ENCODE measurements at places on chromosomes 1 and 21.

- no peak for DNase-seq
These were observed 86.7 kb downstream of the S1PR1 start for GRCh38 chr1:101323535-101323934.

DNA sequence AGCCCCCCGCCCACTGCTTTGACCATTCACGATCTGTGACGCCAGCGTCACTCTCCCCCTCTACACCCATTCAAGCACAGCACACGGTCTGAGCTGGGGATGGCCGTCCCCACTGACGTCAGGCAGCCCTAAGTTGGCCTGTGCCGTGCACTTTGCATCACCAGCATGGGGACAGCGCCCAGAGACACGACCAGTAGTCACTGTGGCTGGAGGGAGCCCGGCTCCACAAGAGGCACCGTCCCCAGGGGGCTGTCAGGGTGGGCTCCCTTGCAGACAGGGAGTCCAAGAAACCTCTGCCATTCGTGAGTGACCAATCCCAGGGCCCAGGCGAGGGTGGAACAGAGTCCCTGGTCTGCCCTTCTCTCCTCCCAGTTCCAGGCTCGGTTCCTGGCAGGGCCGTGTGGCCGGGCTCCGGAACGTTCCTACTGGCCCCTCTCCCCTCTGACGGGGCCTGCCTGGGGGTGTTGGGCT, 2.3 kb downstream of the KRTAP10-8 start:
- no peak for DNase-seq

DNA sequence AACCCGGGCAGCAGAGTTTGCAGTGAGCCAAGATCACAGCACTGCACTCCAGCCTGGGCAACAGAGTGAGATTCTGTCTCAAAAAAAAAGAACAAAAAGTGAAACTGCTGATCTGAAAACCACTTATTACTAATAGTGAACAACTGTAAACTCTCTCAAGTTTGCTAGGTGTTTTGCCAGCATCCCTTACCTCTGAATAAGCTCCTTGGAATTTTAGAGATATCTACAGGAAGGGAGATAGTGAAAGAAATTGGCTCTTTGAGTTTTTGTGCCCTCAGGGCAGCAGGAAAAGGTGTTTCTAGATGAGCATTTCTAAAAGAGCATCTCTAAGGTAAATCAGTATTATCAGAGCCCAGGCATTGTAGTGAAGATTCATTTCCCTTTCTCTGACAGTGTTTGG, 27.1 kb downstream of the PARK7 start:
- no peak for DNase-seq

GRCh38 chr1:46175243-46175642, 356 bp downstream of the TSPAN1 start:
- no peak for DNase-seq

GRCh38 chr1:109490029-109490933, 3.6 kb upstream of the CYB561D1 start:
- peak; percentile 76 for DNase-seq

- no peak for DNase-seq
These were observed 81.2 kb upstream of the IFFO2 start for GRCh38 chr1:19037659-19038058.

GRCh38 chr1:169348383-169349036, 19.1 kb downstream of the NME7 start:
- peak; percentile 73 for DNase-seq

DNA sequence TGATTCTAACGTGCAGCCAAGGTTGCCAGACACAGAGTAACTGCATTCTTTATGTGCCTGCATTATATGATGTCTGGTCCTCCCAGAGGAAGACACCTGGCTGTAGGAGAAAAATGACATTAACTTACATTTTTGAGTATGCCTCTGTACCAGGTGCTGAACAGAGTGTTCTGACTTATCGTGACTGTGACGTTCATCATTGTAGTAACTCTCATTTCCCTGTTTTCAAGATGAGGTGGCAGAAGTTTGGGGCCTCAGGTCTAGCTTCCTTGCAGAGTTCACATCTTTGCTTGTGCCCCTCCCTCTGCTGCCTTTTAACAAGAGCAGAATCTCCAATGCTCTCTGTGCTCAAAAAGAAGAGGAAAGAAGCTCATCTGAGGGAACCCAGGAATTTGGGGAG, 488.0 kb downstream of the AJAP1 start:
- no peak for DNase-seq

DNA sequence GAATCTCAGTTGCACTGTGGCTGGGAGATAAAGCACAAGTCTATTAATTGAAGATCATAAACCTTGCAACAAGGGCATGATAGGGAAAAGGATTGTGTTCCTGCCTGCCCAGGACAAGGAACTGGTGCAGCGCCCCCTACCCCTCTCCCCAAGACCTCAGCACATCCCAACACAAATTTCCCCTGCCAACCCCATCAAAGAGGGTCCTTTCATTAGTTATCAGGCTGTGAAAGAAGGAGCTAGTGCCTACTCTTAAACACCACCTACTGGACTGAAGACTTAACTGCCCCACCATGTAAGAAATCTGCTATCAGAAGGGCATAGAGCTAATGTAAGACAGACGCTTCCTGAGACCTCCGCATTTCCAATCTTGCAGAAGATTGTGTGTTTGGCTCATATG, 372.6 kb downstream of the AGBL4 start:
- no peak for DNase-seq

DNA sequence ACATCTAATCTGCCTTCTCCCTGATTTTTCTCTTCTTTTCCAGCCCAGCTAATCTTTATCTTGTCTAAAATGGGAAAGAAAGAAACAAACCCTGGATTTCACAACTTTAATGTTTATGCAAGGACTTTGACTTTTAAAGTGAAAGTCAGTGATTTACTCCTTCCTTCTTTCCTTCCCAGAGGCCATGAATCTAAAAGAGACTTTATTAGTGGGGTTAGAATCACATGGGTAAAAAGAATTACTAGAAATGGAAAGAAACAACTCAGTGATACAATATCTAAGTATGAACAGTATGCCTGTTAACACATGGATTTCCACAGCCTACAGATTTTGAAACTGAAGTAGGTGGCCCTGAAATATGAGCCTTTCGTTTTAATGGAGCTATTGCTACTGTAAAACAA, 59.8 kb upstream of the KCNK2 start:
- DNase-seq = no peak

DNA sequence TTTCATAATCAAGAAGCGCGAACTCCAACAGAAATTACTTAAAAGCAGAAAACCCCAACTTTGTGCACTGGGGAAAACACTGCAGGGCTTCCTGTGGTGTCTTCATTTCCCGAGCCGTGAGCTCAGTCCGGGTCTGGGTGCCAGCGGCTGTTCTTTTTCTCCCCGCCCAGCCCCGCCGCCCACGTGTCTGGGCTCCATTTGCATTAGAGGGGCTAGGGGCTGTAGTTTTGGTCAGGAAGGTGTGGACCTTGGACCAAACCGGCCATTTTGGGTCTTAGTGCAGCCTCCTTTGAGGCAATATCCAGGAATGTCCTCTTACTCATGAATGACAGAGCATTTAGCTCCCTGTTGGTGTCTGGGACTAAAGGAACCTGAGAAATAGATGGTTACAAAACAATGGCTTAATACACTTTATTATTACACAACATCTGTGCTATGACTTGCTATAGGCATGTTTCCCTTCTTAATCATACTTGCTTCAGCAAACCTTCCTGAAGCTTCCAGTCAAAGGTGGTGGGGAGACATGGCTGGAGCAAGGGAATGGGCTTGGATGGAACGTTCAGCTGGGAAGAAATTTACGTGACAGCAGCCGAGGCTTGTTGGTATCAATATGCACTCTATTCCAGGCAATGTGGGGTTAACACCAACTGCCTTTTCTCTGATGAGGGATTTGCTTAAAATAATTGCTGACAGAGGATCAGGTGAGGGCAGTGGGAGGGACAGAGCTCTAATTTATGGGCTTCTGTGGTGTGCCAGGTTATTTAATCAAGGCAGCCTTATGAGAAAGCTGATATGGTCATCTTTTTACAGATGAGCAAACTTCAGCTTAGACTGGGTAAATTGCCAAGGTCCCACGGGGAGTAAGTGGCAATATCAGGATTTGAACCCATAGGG, 1.1 kb downstream of the AGTRAP start:
- peak; percentile 42 for DNase-seq

DNA sequence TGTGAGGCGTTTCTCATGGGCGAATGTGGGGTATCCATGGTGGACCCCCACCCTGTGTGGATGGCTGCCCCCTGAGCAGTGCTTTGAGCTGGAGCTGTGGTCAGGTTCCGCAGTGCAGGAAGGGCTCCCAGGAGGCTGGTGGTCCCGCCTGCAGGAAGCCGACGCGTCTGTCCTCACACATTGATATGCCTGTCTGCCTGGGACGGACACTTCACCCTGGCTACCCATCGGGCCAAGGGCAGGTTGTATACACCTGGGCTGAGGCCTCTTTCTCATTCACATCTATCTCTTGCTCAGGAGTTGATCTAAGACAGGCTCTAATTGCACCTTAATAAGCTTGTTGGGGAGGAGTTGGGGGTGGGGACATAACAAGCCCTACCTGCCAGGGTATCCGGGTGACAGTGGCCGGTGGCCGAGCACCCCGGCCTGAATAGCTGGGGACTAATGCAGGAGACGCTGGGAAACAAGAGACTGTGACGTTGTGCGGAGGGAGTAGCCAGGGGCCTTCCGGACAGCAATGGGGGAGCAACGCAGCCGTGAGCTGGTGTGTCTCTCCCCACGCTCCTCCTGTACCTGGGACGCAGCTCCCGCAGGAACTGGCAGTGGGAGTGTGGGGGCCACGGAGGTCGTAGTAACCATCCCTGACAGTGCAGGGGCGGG, 21.7 kb downstream of the PDXK start:
- DNase-seq = no peak

- DNase-seq = no peak
These were observed 90.1 kb upstream of the ZRANB2 start for GRCh38 chr1:71170925-71171324.

DNA sequence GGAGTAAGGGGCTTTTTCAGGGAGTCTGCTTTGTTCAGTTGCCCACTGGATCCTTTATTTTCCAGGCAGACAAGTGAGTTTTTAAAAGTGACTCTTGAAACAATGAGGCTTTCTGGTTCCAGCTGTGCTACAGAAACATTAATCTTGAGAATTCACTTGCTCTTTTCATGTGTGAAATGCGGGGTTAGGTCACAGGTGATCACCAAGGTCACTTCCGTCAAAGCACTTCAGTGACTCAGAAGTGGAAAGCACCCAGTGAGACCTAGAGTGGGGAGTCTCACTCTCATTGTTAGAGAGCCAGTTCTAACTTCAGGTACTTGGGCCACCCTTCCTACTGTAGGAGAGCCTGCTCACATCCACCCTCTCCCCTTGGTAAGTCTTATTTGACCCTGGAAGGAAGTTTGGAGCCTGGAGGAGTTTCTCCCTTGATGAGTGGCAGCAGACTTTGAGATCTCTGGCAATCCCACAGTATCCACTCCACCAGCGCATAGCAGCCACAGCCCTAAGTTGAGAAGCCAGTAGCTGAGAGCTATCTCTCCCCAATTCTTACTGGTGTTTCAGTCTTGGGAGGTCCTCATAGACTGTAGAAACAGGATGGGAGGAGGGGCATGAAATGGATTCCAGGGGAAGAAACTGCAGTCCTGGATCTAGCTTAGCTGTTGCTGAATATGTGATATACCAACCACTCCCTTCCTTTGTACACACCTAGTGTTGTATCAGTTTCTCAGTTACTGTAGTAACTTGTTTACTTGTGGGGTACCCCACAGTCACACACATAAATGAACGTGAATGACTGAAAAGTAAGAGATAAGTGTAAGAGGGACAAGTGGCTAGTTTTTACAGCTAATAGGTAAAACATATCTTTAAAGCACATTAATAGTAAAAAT, 3.1 kb downstream of the TACSTD2 start:
- DNase-seq = peak; percentile 44

DNA sequence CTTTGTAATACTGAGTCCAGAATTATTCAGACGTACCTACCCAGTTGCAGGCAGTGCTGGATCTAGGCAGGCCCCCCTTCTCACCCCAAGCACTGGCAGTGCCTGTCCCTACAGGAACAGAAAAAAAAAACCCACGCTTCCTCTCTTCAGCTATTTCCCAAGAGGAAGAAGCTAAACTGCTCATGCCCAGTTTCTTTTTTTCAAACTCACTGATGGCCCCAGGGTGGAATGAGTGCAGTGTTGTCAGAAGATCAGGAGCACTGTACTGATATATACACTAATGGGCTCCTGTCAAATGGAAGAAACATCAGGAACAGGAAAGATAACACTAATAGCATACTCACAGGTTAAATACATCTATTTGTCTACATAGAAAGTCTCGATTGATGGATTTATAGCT, 28.2 kb upstream of the DOCK7 start:
- DNase-seq = no peak

GRCh38 chr1:64864018-64864940, 102.1 kb downstream of the JAK1 start:
- DNase-seq = peak; percentile 84
